ENCODE measurements at places on chromosomes 2 and 18. TPM values are rescaled to one million over a fixed set of nuclear protein-coding genes. Genes with fewer than 3 reads are reported as not detected.

DNA sequence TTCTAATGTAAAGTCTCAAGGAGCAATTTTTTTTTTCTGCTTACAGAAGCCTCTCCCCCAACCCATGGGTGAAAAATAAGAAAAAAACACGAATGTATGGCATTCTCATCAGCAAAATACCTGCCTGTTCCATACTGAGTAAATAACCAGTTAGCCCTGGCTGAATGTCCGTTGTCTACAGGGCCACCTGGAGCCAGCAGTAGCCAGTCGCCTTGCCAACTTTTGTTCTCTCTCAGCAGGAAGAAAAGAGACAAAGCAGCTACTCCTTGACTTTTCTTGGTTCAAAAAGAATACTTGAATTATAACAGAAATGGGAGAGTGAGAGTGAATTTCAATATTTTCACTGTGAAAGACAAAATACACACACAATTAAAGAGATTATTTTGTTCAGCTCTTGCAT, 532.9 kb upstream of the CRIM1 start:
- no peak for DNase-seq

DNA sequence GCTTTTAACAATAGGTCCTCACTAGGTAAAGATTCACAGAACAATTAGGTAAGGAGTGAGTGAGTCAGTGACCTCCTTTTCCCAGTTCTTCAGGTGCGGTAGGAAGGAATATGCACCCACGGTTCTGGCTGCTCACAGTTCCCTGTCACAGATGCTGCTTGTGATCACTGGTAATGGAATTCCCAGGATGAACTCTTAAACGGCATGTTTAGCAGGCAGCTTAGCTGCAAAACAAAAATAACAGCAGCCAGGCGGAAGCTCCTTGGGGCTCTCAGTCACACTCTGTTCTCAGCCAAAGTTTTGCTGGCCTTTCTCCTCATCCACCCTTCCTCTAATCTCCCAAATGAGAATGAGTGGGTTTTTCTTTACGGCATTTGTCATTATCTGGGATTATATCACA, 274.5 kb downstream of the MYT1L start:
- DNase-seq, result no peak

GRCh38 chr2:34291076-34291475, 692.0 kb upstream of the FAM98A start:
- DNase-seq, result no peak

- DNase-seq, result no peak
These were observed 56.1 kb upstream of the POLE4 start for GRCh38 chr2:74902281-74902860.

Gene FAM237A
- not detected for total RNA-seq
